ENCODE measurements at places on chromosomes 4 and X.

- no peak for DNase-seq
Measured at GRCh38 chr4:17884063-17884462, 73.3 kb downstream of the NCAPG start.

- no peak for DNase-seq
Measured at GRCh38 chr4:56469489-56470210, 2.2 kb downstream of the SRP72 start.

DNA sequence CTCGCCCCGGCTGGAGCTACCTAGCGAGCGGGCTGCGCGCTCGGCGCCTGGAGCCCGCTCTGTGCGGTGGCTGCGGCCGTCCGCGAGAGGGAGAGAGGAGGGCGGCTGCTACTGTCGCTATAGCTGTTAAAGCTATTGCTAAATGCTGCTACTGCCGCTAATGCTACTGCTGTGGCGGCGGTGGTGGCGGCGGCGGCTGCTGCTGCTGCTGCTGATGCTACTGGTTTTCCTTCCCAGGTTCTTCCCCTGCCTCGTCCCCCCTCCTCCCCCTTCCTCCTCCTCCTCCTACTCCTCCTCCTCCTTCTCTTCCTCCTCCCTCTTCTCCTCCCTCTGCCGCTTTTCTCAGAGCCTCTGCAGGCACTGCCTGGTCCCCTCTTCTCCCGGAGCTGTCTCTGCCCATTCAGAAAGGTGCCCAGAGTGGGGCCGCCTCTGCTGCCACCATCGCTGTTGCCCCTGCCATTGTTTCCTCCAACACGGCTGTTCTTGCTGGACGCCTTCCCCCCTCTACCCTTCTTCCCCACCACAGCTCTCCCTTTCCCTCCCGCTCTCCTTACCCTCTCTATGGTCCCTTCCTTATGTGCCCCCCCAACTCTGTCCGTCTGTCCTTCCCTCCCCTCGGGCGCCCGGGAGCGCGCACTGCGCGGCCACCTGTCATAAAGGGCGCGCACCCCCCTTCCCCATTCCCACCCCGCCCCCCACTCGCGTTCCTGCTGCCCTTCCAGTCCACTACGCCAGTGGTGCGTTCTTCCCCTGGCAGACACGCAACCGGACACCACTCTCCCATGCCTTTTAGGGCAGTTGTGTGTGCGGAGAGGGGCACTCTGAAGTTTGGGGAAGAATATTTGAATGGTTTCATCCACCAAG, at the start of gene NEXMIF:
Gene NEXMIF, minus strand, starts transcription at position 228 of the 864 bp plus-strand sequence.
- peak; percentile 30 for DNase-seq

DNA sequence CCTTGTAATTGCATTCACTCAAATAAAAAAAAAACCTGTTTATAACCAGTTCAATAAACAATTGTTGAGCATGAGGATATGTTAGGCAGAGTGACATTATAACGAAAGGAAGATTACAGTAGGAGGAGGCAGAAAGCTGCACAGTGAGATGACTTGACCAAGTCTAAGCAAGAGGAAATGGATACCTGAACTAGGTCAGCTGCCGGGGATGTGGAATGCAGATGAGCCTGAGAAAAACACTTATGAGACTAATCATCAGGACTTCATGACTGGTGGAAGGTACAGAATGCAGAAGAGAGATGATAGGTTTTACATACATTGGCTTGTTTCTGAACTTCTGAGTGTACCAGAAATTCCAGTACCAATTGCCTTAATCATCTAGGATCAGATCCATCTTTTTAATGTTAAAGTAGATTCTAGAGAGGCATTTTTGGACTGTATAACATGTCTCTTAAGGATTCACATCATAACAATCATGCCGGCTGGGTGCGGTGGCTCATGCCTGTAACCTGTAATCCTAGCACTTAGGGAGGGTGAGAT, 208.1 kb upstream of the PPP3CA start:
- no peak for DNase-seq

- DNase-seq = no peak
Measured at GRCh38 chrX:128057421-128057820, 5.2 kb upstream of the ACTRT1 start.

DNA sequence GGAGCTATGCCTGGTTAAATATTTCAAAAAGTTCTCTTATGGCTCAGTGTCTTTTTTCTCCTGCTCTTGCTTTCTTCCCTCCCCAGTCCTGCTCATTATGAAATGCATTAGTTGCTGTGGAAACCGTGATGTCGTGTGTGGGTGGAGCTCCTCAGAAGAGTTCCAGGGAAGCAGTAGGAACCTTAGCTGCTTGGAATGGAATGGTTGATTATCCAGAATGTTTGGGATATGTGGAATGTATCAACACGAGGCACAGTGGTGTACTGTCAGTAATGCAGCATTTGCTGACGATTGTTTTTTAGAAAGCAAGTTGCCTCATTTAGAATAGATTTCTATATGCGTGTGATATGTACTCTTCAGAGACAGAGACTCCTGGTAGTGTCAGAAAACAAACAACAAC, 333.2 kb downstream of the ARHGAP10 start:
- DNase-seq = no peak

DNA sequence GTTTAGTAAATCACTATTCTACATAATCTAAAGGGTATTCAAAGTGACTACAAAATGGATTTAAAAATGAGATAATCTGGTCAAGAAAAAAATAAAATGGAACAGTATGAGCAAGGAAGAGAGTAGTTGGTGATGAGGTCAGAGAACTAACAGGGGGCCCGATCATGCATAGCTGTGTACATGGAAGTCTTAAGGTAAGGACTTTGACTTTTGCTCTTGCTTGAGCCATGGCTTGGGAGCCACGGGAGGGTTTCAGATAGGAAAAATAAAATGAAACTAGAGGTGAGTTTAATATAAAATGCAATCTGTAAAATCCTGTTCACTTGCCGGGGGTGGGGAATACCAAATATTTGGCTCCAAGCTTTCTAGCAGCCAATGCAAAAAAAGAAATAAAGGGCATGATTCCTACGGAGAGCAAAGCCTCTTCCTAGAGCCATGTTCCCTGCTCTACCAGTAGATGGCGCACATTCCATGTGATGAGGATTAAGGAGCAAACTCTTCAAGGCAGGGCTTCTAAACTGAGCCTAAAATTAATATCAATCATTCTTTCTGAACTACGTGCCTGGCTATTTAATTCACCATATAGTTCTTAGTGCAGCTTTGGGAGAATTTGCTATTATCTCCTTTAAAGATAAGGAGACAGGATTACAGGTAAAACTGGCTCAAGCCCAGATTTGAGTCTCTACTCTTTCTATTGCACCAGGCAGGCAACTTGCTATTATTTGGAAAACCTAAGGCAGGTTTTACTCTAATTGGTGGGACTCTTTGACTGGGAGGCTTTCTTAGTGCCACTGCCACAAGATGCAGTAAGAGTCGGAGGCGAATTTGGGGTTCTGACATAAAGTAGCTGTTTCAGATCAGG, 6.8 kb upstream of the CLCN5 start:
- DNase-seq = no peak

DNA sequence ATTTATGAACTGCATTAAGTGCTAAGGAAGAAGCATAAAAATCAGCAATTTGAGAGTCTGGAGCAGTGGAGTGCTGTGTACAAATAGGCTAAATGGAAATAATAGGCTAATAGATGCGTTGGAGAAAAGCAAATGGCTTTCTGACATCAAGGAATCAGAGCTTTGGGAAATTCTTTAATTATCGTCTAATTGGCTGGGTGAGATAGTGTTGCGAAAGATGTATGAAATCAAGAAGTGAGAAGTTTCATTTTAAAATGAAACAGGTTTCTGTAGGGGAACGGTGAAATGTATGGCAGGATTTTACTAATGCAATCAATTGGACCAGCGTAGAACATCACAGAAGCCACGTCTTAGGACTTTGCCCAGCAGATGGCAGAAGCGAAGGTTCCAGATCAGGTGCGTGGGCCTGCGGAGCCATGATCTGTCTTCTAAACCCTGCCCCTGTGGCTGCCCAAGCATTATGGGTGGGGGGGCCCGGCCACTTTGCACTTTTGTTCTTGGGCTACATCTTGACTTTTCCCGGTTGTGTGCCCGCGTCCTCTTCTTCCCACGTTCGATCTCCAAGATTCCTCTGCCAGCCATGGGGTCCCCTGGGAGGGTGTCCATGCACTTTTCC, 118.5 kb upstream of the SHISA3 start:
- DNase-seq = no peak

- DNase-seq = no peak
Measured at GRCh38 chrX:72685810-72686456, 28.2 kb downstream of the PHKA1 start.

DNA sequence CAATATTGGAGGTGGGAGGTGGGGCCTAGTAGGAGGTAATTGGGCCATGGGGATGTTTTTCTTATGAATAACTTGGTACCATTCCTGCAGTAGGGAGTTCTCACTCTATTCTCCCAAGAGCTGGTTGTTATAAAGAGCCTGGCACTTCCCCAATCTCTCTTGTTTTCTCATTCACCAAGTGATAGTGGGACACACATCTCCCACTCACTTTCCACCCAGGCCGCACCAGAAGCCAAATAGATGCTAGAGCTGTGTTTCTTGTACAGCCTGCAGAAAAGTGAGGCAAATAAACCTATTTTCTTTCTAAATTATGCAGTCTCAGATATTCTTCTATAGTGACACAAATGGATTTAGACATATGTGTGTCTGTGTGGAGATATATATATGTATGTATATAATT, 117.6 kb downstream of the ANKRD50 start:
- DNase-seq = no peak

DNA sequence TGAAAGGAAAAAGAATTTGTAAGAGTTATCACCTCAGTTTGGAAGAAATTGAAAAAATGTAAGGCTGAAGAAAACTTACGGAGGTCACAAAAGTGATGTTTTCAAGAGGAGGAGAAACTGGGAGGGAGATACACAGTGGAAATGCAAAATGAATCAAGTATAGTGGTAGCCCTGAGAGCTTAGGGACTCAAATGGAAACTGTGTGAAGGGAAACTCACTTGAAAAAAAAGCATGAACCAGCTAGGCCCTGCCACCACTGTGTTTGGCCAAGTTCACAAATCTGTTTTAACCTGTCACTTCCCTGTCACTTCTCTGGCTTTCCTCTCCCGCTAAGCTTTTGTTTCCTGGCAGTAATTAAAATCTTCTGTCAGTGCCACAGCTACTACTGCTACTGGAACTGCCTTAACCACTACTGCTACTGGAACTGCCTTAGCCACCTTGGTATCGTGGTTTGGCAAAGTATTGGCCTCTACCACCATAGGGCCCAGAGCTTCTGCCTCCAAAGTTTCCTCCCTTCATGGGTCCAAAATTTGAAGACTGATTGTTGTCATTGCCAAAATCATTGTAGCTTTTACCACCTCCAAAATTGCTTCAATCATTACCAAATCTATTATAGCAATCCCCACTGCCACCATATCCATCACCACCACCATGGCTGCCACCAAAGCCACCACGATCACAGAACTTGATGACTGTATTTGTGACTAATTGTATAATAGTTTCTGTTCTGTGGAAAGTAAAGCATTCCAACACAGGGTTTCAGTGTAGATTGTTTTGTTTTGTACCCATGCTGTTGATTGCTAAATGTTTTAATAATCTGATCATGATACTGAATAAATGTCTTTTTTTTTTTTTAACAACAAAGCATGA, 41.5 kb downstream of the SMARCA5 start:
- no peak for DNase-seq

GRCh38 chrX:137198040-137198439, 164.2 kb upstream of the GPR101 start:
- no peak for DNase-seq

DNA sequence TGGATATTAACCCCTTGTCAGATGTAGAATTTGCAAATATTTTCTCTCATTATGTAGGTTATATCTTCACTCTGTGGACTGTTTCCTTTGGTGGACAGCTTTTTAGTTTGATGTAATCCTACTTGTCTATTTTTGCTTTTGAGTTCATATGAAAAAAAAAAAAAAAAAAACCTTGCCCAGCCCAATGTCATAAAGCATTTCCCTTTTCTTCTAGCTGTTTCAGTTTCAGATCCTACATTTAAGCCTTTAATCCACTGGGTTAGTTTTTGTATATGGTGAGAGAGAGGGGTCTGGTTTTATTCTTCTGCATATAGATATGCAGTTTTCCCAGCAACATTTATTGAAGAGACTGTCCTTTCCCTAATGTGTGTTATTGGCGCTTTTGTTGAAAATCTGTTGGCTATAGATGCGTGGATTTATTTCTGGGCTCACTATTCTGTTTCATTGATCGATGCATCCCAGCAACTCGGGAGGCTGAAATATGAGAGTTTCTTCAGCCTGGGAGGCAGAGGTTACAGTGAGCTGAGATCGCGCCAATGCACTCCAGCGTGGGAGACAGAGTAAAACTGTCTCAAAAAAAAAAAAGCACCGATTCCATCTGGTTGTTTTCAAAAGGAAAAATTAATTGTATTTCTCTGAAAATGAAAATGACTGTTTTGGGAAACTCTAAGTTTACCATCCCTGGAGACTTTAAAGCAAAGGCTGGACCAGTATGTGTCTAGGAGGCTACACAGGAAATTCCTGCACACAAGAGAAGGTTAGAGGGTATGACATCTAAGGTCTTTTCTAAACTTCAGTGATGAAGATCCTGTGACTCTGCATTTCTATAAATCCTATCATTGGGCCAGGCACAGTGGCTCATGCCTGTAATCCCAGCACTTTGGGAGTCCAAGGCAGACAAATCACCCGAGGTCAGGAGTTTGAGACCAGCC, 35.6 kb downstream of the STEEP1 start:
- DNase-seq = no peak

GRCh38 chr4:156347412-156348075, 393.9 kb upstream of the CTSO start:
- no peak for DNase-seq

DNA sequence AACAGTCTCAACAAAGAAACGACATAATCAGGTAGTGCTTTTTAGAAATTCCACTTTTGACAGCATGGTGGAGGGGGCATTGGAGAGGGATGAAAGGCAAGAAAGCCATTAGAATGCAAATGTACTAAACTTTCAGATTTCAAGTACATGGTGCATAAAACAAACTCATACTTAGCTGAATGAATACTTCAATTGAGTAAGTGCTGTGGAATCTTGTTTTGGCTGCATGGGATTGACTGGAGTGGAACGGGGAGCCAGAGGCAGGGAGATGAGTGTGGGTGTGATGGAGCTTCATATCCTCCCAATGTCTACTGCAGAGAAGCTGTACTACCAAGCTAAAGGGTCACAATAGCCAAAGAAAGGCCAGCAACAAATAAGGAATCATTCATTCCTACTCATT, 52.4 kb downstream of the USP46 start:
- no peak for DNase-seq

DNA sequence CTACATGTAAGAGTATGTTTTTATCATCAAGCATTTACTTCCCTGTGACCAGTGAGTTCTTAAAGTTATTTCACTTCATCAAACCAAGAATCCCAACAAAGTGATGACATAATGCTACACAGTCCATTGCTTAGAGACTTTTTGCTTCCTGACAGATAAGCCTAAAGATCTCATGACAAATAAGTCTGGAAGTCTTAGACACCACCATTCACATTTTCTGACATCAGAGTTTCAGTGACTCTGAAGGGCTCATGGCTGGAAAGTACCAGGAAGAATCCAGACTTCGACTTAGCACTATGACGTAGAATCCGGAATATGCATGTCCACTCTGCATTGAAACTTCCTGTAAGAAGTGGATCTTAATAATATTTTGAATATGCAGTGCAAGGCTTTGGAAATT, 53.7 kb downstream of the CLDN22 start:
- DNase-seq = no peak
